ENCODE measurements at places on chromosomes 6 and 20.

DNA sequence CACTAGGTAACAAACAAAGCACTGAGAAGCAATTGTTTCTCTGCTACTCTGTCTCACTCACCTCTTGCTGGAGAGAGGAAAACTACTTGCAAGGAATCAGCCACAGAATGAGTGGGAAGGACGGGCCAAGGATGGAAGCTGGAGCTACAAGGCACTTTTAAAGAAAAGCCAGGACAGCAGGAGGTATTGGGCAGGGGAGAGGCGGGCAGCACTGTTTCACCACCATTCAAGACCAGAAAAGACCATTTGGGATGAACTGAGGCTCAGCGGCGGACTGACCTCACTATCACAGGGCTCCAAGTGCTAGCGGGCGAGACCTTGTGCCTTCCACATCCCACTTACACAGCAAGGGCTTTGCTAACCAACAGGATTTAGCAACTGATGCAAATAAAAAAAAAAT, 137.4 kb downstream of the IPCEF1 start:
- no peak for DNase-seq

DNA sequence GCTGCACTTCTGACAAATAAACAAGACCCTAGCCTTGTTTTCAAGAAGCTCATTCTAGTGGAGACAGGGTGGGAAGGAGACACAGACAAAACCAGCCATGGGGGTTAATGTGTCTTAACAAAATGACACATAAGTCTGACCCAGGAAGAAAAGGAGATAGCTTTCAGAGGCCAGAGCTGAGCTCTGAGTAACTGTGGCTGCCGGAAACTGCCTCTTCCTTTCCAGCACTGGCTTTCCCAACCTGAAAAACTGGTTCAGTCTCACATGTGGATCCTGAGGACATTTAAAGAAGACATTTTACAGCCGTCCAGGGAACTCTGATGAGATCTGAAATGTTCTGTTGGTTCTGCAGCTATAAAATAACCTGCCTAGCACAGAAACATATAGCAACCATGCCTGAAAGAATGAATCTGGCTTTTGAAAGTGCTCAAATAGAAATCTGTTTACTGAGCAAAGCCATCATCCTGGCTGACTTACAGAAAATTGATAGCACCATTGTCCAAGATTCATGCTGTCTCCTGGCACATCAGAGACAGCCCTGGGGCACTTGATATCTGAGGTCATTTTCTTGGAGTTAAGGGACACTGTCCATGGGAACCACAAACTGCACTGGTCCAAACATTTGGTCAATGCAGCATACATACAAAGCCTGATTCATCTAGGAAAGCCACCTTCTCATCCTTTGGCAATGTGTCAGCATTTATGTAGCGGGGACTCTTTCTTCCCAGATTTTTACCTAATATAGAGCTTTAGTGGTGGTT, 83.2 kb upstream of the PAX1 start:
- DNase-seq, result no peak

DNA sequence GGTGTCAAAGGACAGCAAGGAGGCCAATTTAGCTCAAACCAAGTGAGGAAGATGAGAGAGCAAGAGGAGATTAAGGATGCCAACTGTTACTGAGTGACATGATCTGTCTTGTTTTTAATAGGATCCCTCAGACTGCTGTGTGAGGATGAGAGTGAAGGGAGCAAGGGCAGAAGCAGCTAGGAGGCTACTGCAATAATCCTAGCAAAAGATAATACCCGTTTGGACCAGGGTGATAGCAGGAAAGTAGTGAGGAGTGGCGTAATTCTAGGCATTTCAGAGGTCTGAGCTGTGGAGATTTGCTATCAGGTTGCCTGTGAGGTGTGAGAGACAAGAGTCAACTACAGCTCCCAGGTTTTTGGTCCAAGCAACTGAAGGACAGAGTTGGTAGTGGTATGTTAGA, 14.7 kb downstream of the UBE2V1 start:
- no peak for DNase-seq

DNA sequence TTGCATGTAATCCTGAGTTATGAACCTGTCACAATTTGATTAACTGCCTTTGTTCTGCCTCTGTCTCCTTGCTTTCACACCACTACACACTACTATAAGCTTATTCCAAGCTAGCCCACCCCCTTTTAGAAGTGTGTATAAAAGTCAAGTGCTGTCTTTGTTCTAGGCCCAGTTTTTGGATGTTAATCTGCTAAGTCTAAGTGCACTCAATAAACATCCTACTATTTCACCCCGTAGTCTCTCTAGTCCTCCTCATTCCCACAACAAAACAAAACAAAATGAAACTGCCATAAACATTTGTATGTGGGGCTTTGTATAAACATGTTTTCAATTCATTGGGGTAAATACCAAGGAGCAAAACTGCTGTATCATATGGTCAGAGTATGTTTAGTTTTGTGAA, 16.1 kb upstream of the SPACA1 start:
- no peak for DNase-seq

GRCh38 chr6:156953127-156953478, 175.9 kb downstream of the ARID1B start:
- DNase-seq, result no peak

DNA sequence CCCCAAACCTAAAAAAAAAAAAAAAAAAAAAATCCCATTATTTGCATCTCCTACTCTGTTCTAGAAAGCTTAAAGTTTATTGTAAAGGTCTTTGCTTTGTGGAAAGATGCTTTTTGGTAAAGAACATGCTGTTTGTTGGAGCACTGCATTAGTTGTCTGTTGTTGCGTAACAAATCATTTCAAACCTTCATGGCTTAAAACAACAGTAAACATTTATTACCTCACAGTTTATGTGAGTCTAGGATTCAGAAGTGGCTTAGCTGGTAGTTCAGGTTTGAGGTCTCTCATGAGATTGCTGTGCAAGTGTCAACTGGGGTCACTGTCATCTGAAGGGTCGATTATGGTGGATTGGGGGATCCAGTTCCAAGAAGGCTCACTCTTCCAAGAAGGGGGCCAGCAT, 155.2 kb upstream of the ZFP64 start:
- no peak for DNase-seq

DNA sequence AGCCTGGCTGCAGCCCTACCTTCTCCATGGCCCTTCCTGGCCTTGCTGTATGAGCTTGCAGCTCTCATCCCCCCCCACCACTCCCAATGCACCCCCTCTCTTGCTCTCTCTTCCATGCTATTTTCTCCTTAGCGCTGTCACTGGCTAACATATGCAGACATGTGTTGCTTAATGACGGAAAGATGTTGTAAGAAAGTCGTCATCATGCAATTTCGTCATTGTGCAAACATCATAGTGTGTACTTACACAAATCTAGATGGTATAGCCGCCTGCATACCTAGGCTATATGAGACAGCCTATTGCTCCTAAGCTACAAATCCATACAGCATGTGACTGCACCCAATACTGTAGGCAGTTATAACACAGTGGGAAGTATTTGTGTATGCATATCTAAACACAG, 27.0 kb downstream of the ANGPT4 start:
- no peak for DNase-seq

DNA sequence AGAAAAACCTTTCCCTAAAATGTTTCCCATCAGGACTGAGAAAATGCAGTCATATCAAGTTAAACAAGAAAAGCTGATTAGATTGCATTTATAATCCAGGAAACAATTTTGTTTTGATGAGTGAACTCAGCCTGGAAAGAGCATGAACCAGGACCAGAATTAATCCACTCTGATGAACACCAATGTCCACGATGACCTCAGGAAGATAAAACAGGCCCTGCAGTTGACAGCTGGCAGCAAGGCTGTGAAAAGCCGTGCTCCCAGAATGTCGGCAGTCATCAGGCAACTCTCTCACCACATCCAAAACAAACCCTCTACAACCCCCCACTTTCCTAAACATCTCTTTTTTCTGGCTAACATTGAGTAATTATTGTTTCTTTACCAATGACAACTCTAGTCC, 74.0 kb upstream of the PROKR2 start:
- DNase-seq, result no peak

DNA sequence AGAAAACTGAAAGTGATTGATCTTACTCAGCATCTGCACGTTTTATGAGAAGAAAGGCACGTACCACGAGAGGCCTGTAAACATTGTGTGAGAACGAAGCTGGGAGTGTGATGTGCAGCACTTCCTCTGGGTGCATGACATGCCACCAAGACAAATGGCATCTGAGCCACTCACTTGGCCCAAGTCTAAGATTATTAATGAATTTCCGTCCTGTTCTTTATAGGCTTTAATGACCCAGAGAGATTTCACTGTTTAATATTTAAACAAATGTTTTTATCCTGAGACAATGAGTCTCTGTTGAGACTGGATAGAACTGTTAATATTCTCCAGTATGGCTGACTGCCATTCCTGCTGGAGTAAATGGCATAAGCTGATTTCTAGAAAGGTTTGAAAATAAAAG, 172.6 kb upstream of the PHACTR1 start:
- no peak for DNase-seq

- no peak for DNase-seq
These were observed 29.9 kb upstream of the MYO6 start for GRCh38 chr6:75719133-75719532.

DNA sequence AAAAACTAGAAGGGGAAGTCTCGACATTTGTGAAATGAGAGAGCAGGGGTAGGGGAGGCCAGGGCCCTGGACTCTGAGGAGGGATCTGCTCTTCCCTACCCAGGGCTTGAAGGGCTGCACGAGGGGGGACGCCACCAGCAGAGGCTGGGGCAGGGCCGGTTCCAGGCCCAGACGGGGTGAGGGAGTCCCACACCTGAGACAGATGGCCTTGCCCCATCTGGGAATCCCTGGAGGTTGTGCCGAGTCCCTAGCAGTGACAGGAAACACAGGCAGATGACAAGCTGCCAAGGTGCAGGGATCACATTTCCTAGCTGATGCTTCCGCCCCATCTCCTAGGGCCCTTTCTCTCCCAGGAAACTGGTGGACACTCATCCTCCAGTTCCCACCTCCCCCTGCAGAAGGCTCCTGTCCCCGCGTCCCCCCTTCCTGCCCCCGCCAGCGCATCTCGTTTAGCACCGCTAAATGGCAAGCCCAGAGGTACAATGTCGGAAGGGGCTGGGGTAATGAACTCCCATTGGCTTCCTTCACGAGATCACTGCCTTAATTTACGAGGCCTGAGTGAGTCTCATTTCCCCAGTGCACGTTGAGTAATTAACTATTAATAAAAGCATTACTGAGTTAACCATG, 35.2 kb upstream of the CDH22 start:
- DNase-seq, result no peak

DNA sequence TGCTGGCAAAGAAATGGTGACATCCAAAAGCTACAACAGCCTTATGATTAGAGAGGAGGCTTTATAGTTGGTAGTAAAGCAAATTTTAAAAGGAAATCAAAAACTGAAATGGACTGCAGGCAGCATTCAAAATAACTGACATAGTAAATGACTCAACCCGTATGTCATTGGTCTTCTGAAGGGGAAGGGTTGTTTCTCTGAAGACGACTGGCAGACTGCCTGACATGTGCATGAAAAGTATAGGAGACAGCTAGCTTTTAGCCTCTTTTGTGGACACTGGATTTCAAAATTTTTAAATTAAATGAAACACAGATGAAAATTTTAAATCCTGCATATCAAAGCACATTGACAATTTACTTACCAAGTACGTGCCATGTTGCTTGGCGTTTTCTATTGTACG, 90.7 kb downstream of the TRMT6 start:
- DNase-seq, result no peak

GRCh38 chr6:128095362-128095761, 194.5 kb upstream of the THEMIS start:
- no peak for DNase-seq

DNA sequence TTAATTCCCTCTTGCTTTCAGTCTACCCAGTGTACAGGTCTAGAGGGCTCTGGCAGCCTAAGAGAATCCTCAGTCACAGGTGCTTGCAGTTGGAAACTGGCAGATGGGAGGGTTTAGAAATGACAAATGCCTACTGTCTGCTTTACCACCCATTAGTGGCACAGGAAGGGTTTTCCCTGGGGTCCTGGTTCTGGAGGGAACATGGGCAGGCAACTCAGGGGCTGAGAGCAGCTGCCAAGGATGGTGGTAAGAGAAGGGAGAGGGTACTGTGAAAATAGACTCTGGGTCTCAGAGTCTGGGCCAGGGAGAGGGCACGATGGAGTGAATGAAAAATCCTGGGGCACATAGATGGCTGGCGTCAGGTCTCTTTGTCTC, 103.5 kb downstream of the TCP11 start:
- DNase-seq, result no peak

Data from CD4-positive, alpha-beta T cell treated with Interleukin-6 at 100 ng/mL for 8 hours (primary cell).